Endodermal cell (in vitro differentiated cells): ENCODE measurements at places on chromosomes 7 and 10. TPM values are rescaled to one million over a fixed set of nuclear protein-coding genes. Genes with fewer than 3 reads are reported as not detected.

DNA sequence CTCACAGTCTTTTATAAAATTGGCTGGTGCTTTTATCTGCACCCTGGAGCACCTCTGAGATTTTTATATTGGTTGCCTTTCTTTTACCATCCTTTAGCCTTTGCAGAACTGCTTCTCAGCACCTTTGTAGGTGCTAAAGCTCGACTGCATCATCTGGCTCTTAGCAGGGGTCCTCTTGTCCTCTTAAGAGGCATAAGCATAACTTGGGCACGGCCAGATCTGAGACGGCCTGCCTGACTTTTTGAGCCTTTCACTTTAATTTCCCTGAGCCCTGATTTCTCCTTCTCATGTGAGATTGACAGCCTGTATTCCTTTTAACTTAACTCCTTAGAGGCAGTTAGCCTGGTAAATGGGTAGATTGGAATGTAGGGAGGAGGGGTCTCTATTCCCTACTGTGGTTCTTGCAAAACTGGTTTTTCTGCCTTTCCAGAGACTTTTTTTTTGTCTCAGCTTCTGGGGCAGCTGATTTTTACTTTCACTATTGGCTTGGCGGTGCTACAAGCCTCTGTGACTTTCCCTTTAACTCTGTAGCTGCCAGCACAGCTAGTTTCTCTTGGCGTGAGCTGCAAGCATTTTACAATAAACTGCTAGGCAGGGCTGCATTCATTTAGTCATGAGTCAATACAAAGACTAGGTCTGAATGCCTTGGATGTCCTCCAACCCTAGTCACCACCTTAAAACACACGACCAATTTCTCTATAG lies 24.0 kb downstream of the ZPBP start:
- no peaks in the 10 kb centered on the region for H3K36me3 ChIP-seq
- peak; percentile 53 for DNase-seq
- H3K4me3 ChIP-seq: no peak overlapping the region

DNA sequence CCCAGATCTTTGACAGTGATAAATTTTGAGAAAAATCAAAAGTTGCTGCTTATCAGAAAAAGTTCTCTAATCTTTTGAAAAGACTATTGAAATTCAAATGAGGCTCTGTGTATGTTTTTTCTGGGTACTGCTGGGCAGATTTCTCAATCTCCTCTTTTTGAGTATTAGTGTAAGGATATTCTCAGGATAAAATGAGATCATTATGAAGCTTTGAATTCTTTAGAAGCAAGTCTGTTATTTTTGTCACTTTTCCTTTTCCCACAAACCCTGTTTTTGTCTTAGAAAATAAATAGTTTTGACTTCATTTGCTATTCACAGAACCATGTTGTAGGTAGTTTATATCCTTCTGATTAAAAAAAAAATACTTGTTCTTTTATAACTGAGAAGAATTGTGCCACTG lies 7.9 kb downstream of the STAM start:
- peaks cover 39% of the 10 kb centered on the region for H3K36me3 ChIP-seq
- no peak overlapping the region for H3K27ac ChIP-seq
- no peaks in the 10 kb centered on the region for H3K27me3 ChIP-seq
- H3K4me3 ChIP-seq: no peak overlapping the region
- DNase-seq: no peak

DNA sequence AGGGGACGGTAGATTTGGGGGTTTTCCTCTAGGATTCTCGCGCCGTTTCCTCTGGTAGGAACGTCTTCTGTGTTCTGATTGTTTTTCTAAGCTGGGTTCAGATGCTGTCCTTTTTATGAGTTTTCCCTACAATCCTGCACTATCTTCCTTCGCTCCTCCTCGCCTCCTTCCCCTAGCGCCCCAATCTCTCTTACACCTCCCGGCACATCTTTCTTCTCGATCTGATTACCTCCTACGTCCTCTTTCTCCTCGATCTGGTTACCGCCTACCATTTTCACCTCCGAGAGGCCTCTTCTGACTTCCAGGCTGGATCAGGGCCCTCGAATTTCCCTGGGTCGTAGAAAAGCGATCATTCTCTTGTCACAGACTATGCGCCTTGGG lies 413 bp downstream of the BUD31 start:
- H3K4me3 ChIP-seq: peak overlapping the region; percentile 96
- DNase-seq: no peak
- H3K4me1 ChIP-seq: peaks cover 8% of the 10 kb centered on the region
- peak overlapping the region; percentile 99 for H3K27ac ChIP-seq
- peaks cover 43% of the 10 kb centered on the region for H3K36me3 ChIP-seq
- H3K27me3 ChIP-seq: no peaks in the 10 kb centered on the region

GRCh38 chr7:66453340-66453739 lies 175.3 kb upstream of the KCTD7 start:
- peaks cover 3% of the 10 kb centered on the region for H3K36me3 ChIP-seq
- no peak overlapping the region for H3K27ac ChIP-seq
- DNase-seq: no peak
- no peaks in the 10 kb centered on the region for H3K27me3 ChIP-seq
- no peaks in the 10 kb centered on the region for H3K4me1 ChIP-seq

DNA sequence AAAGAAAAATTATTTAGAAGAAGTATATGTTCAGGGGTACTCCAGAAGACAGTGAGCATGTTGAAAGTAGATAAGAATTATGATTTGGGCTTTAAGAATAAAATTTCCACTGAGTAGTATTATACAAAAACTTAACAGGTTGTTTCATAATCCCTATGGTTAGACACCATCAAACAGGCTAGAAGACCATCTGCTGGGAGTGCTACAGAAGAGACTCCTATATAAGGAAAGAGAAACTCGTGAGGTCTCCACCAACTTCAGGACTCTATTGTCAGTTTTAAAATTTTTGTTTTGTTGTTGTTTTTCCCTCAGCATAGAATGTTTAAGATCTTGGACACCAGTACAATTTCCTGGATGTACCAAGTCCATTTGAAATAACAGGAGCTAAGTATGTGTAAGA lies 13.1 kb downstream of the DNAJC1 start:
- no peaks in the 10 kb centered on the region for H3K27me3 ChIP-seq
- no peak overlapping the region for H3K4me3 ChIP-seq
- H3K36me3 ChIP-seq: no peaks in the 10 kb centered on the region
- H3K4me1 ChIP-seq: no peaks in the 10 kb centered on the region

- no peaks in the 10 kb centered on the region for H3K36me3 ChIP-seq
- H3K4me1 ChIP-seq: no peaks in the 10 kb centered on the region
- DNase-seq: no peak
- H3K27ac ChIP-seq: no peak overlapping the region
- H3K4me3 ChIP-seq: no peak overlapping the region
- H3K27me3 ChIP-seq: no peaks in the 10 kb centered on the region
Measured at GRCh38 chr7:120586571-120586970, 271.4 kb downstream of the TSPAN12 start.

GRCh38 chr10:7410862-7411670 lies at the start of gene SFMBT2:
SFMBT2 (minus strand) TSS chr10:7411034; CDS start chr10:7381898, 29,136 bp downstream.
- peak; percentile 88 for DNase-seq
- H3K4me1 ChIP-seq: no peaks in the 10 kb centered on the region
- H3K27me3 ChIP-seq: peaks cover 91% of the 10 kb centered on the region
- H3K4me3 ChIP-seq: peak within 1 kb of the TSS; percentile 94
- H3K27ac ChIP-seq: no peak within 1 kb of the TSS
- no peaks in the 10 kb centered on the region for H3K36me3 ChIP-seq

DNA sequence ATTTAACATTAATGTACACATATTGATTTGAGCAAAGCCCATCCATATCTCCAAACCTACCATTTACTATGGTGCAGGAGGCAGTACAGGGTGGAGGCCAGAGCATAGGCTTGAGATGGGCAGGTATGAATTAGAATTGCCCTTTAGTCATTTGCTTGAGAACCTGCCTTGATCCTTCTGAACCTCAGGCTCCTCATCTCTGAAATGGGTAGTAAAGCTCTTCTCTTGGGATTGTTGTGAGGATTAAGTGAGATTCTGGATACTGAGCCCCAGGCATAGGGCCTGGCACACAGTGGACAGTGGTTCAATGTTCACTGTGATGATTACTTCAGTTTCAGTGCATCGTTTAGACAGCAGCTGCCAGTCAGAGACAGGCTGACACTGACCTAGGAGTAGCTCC lies 5.0 kb upstream of the ATXN7L1 start:
- no peaks in the 10 kb centered on the region for H3K36me3 ChIP-seq
- no peaks in the 10 kb centered on the region for H3K27me3 ChIP-seq
- H3K4me3 ChIP-seq: no peak overlapping the region
- H3K27ac ChIP-seq: no peak overlapping the region

- no peak overlapping the region for H3K27ac ChIP-seq
- H3K27me3 ChIP-seq: no peaks in the 10 kb centered on the region
- peak; percentile 89 for DNase-seq
- no peaks in the 10 kb centered on the region for H3K4me1 ChIP-seq
- no peak overlapping the region for H3K4me3 ChIP-seq
Measured at GRCh38 chr7:93715234-93715633, 140.7 kb upstream of the CALCR start.

GRCh38 chr10:77532068-77532467 lies 105.5 kb downstream of the KCNMA1 start:
- no peaks in the 10 kb centered on the region for H3K27me3 ChIP-seq
- no peaks in the 10 kb centered on the region for H3K36me3 ChIP-seq
- H3K4me3 ChIP-seq: no peak overlapping the region
- no peak overlapping the region for H3K27ac ChIP-seq
- H3K4me1 ChIP-seq: no peaks in the 10 kb centered on the region
- DNase-seq: no peak

DNA sequence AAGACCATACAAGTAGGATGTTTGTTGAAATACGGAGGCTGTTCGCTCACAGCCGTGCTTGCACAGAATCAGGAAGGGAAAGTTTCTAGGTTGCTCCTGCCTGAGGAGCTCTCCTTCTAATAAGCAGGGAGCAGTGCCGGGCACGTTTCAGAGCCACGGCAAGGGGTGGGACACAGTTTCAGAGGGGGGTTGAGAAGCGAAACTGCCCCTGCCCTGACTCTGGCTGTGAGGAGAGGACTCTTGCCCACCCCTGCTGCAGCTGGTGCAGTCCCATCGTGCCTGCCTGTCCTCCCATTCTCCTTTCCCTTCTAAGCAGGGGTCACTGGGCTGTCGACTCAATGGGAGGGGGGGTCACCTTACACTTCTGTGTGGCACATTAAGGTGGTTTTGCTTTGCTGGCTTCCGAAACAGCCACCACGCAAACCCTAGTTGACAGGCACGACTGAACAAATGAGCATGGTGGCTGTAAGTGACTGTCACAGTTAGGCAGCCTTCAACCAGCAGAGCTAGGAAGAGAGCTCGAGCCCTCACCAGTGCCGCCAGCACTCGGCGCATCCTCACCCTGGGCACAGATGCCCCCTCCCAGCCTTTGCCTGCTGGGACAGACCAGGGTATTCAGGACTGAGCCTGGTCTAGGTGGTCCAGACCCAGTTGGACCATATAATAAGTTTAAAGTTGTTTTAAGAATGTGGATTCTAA lies 37.5 kb downstream of the ZNF467 start:
- H3K27me3 ChIP-seq: no peaks in the 10 kb centered on the region
- no peaks in the 10 kb centered on the region for H3K4me1 ChIP-seq
- no peak for DNase-seq
- no peak overlapping the region for H3K27ac ChIP-seq
- H3K36me3 ChIP-seq: no peaks in the 10 kb centered on the region

GRCh38 chr10:110042891-110043290 lies 35.1 kb downstream of the ADD3 start:
- DNase-seq: no peak
- H3K36me3 ChIP-seq: peaks cover 15% of the 10 kb centered on the region
- H3K4me1 ChIP-seq: no peaks in the 10 kb centered on the region
- H3K27ac ChIP-seq: no peak overlapping the region

CALHM1 gene
- 0.07 TPM in 1 of 2 replicates, not detected in the other for total RNA-seq

ZNF107 gene
- 8.4 to 16.9 TPM (median 15.7 TPM) in 3 replicates for total RNA-seq

RAMP3 gene
- not detected in 3 replicates for total RNA-seq
